ENCODE measurements at places on chromosomes 11 and 22.

GRCh38 chr11:128153697-128154048, 433.7 kb downstream of the ETS1 start:
- no peak for DNase-seq

DNA sequence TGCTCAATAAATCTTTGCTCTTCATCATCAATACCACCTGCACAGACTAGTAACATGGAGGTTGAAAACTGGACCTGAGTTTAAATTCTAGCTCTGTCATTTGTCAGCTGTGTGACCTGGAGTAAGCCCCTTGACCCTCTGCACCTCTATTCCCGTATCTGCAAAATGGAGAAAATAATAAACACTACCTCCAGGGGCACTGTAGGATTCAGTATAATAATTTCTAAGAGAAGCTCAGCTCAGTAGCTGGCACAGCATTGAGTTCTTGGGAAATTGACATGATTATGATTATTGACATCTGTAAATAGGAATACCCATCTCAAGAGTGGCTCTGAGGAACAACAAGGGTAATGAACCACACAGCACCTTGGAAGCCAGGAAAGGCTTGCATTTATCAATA, 78.4 kb downstream of the MN1 start:
- DNase-seq: no peak

DNA sequence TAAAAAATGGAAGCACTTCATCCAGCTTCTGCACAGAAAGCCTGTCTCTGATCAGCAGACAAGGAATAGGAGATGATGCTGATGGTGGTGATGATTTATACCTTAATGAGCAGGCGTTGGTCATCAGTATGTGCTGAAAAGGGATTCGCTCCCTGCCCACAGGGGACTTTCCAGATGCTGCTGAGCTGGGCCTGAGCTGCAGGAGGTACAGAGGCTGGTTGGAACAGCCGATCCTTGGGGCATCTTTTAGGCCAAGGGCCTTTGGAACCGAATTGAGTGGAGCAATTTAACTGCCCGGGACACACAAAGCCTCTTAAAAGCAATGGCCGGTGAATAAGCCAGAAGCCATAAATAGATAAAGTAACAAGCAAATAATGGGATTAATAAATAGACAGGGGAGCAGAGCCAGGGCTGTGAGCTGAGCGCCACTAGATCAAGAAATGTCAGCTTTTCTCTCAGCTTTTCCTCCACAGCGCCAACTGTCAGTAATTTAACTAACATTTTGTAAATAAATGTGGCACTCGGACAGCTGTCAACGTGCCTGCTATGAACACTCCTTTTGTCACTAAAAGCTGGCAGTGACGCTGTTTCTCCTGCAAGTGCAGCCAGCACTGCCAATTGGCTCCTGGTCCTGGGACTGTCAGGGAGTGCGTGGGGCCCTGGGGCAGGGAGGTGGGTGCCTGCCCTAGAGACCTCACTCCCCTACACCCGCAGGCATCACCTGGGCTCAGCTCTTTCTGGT, 562.3 kb downstream of the NTM start:
- DNase-seq: no peak

DNA sequence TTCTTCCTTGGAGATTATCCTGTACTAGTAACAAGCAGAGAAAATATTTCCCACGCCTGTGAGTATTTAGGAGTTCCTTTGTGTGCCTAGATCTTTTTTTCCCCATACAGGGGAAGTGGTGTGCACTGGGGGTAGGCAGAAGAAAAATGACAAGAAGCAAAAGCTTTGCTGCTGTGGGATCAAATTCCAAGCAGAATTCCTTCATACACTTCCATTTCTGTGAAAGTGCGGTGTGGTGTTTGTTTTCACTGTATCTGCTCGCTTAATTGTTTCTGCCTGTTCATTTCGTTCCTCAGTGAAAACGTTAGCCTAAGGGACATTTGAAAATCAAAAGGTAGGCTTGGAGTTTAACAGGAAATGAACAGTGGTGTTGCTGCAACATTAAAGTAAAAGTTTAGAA, 47.9 kb downstream of the BLID start:
- no peak for DNase-seq

DNA sequence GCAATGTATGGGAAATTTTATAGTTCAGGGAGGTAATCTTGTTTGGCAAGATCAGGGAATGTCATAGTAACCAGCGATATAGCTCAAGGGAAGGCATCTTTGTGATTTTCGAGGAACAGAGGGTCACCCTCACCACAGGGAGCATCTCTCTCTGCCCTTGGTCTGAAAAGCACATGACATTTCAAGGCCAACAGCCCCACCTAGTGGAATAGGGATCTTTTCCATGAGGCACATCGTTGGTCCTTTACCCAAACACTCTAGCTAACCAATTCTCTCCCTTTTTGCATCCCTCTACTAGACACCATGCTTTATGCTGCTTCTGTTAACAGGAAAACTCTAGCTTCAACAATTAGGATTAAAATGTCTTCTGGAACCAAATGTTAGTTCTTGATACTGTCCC, 179.0 kb downstream of the GRM5 start:
- no peak for DNase-seq

DNA sequence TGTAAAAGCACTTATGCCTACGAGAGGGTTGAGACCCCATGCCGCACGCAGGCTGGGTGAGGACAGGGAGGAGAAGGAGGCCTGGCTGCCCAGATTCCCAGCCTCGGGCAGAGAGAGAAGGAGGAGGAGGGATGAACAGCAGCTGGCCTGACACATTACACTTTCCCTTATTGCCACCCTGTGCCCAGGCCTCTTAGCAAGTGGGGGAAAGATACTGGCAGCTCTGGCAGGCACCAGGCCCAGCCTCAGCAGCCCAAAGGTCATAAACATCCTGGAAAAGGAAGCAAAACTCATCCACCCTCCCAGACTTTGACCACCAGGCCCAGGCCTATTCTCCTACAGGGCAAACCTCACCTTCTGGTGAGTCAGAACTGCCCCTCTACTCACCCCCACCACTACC, 4.7 kb downstream of the PLAAT3 start:
- no peak for DNase-seq

- DNase-seq: no peak
These were observed 109.7 kb upstream of the TMEM45B start for GRCh38 chr11:129705933-129706332.

GRCh38 chr11:113289431-113290187, 24.8 kb upstream of the TTC12 start:
- peak; percentile 7 for DNase-seq

DNA sequence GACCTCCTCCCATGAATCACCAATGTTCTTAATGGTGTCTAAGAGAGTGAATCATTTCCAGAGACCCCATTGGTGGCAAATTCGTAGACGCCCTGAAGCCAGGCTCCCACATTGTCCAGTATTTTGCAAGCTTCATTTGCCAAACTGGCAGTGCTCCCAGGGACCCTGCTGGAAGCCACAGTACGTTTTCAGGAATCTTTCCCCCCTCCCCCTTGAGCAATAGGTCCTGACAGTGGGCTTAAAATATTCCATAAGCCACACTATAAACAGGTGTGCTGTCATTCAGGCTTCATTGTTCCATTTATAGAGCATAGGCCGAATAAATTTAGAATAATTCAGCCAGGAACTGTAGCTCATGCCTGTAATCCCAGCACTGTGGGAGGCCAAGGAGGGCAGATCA, 125.3 kb downstream of the MORC2 start:
- DNase-seq: no peak

DNA sequence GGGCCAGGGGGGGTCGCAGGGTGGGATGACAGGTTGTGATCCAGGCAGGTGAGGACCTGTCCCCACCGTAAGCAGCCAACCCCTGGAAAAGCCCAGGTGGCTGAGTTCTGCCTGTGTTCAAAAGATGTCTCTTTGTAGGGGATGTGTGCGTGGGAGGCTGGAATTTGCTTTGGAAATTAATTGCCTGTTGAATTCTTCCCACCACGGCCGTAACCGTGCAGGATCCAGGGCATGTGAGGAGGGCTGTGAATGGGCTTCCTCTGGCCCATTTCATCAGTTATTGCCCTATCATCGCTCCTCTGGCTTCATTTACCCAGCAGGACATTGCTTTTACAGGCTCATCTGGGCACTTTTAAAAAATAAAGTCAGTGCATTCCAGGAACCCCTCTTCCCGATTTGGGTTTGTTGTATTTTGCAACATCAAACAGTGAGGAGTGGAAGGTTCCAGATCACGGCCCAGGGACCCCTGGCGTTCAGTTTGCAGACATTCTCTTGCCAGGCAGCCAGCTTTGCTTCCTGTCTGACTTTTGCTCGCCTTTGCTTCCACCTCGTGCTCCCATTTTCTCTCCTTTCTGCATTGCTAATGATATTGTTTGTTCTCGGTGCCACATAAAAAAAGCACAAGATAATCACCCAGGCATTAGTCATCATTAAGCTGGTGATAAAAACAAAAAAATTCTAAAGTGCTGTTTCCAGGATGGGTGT, 1306.6 kb downstream of the BRD1 start:
- DNase-seq: no peak

DNA sequence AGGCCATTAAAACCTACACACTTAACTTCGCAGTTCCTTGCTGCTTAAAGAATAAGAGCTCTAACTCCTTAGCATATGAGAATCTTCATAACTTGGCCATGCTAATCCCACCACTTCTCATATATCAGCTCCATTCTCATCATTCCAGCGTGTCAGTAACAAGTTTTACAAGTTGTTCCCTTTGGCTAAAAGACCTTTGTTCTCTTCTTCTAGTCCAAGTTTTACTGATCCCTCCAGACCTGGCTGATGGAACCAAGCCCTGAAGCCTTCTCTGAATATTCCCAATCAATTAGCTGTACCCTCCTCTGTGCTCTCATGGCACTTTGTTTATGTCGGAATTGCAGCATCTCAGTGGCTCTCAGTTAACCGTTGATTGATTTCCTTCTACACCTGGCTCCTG, 35.8 kb downstream of the GAB2 start:
- DNase-seq: no peak

DNA sequence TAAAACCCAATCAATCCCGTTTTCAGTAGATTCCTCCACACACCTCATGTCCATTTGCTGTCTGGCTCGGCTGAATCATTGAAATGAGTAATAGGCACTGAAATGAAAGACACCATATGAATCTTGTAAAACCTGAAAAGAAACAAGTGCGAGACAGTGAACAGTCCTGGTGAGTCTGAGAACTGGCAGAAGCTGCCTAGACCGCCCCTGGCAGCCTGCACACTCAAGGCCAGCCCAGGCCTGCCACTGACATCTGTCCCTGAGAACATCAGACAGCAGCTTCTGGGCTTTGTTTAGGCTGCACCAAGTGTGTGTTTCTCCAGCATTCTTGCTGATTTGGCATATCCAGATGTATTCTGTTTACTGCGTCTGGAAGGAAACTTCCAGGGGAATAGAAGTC, 44.8 kb downstream of the ENDOD1 start:
- DNase-seq: no peak

GRCh38 chr22:50280708-50281383, 10.7 kb upstream of the MAPK11 start:
- DNase-seq: no peak

- no peak for DNase-seq
These were observed at the start of gene MCAM for GRCh38 chr11:119316729-119317591. Gene MCAM, minus strand, starts transcription at chr11:119317130. Its CDS starts 29 bp downstream, at chr11:119317101.

DNA sequence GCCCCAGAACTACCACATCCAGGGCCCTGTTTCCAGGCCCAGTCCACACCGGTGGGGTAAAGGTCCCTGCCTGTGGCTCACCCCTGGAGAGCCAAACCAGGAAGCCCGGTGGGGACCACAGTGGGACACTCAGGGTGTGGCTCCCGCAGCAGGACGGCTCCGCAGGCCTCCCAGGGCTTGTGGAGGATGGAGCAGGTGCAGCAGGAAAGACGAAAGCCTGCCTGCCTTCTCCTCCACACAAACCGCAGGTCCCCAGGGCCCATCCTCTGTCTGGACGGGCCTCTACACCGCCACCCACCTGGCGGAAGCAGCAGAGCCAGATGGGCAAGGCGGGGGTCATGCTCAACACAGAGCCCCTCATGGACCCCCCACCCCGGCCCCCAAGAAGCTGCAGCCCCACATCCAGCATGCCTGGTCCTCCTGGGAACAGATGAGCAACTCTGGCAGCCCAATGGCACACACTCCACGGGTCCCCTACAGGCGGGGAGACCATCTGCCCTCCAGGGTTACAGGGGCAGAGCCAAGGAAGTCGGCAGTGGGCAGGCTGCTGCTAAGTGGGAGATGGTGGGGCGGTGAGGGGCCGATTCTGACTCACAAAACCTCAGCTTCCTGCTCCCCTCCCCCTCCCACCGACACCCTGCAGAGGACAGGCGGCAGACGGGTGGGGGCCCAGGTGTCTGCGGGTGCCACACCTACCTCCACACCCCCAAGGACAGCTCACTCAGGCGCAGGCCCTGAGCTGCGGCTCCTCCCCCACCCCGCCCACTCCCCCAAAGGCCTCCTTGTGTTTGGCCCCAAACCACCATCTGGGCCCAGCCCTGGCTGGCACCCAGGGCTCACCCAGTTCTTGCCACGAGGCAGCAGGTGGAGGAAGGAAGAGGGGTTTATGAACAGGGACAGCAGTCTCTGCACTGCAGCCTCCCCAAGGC, 5.2 kb downstream of the SBF1 start:
- DNase-seq: peak; percentile 96

- DNase-seq: no peak
These were observed 38.1 kb upstream of the POU2AF1 start for GRCh38 chr11:111417011-111417765.

GRCh38 chr22:44335903-44336803, 23.4 kb upstream of the SHISAL1 start:
- no peak for DNase-seq

DNA sequence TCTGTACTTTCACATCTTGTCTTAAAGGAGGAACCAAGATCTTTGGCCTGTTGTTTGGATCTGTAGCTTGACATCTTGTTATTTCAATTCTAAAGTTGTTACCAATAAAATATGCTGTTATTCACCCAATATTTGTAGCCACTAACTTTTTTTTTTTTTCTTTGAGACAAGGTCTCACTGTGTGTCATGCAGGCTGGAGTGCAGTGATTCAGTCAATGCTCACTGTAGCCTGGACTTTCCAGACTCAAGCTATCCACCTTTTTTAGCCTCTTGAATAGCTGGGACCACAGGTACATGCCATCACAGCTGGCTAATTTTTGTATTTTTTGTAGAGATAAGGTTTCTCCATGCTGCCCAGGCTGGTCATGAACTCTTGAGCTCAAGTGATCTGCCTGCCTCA, 769.4 kb downstream of the DLG2 start:
- DNase-seq: no peak

DNA sequence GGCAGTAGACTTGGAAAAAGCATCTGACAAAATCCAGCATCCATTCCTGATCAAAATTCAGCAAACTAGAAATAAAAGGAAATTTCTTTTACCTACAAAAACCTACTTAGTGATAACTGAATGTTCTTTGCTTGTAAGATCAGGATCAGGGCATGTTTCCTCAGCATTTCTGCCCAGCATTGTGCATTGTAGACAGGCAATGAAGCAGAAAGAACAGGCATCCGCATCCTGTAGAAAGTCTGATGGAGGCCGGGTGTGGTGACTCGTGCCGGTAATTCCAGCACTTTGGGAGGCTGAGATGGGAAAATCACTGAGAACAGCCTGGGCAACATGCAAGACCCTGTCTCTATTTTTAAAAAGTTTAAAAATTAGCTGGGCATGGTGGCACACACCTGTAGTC, 32.5 kb upstream of the PANX2 start:
- DNase-seq: no peak

DNA sequence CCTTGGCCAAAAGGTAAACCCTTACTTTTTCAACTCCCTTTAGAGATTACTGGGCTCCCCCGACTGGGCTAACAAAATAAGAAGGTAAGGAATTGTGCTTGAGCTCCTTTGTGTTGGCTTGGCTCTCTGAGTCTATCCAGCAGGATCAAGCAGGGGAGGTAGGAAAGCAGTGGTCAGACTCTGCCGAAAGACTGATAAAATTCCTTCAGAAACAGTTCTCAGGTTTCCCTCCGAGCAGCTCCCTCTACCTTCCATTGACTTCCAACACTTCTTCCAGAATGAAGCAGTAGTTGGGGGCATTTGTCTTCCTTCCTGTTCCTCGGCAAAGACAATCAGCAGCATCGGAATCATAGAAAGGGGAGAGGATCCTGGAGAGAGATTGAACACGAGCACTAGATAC, 16.1 kb upstream of the CARD18 start:
- no peak for DNase-seq
